ENCODE measurements at places on chromosomes 2 and 18.
A peak's percentile ranks its signal among the peaks of the same experiment; 100 is the strongest.

DNA sequence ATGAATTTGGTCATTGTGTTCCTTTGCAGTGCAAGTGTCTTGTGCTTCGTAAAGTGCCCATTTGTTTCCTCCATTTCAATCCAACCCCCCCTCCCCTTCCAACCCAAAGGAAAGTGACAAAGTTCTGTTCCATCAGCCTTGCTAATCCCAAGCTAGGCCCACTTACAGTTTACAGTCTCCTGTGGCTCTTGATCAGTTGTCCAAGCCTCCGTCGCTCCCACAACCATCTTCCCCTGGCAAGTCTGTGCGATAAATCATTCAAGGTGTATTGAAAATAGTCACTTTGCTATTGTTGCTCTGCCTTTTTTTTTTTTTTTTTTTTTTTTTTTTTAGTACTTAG lies 6.5 kb downstream of the POU3F3 start:
- DNase-seq = no peak

GRCh38 chr2:203830304-203831055 lies 37.1 kb upstream of the CTLA4 start:
- DNase-seq = no peak

DNA sequence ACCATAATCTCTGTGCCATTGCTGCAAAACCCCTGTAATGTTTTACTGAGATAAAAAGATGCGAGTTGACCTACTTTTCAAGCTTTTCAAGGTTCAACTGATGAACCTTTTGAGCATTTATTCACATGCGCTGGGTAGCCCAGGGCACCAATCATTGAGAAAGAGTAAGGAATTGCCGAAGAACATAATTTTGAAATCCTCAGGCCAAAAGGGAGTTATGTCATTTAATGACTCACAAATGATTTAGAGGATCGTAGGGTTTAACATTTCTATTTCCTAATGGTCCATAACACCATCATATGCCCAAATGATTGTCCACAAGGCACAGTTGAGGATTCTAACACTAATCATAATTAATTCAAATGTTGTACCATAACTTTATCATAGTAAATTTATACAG lies 20.2 kb upstream of the DLX1 start:
- DNase-seq = no peak

- DNase-seq = no peak
These were observed 950.3 kb downstream of the SOCS6 start for GRCh38 chr18:71238974-71239624.

- no peak for DNase-seq
These were observed 112.1 kb upstream of the ATP8B1 start for GRCh38 chr18:57915248-57915647.

DNA sequence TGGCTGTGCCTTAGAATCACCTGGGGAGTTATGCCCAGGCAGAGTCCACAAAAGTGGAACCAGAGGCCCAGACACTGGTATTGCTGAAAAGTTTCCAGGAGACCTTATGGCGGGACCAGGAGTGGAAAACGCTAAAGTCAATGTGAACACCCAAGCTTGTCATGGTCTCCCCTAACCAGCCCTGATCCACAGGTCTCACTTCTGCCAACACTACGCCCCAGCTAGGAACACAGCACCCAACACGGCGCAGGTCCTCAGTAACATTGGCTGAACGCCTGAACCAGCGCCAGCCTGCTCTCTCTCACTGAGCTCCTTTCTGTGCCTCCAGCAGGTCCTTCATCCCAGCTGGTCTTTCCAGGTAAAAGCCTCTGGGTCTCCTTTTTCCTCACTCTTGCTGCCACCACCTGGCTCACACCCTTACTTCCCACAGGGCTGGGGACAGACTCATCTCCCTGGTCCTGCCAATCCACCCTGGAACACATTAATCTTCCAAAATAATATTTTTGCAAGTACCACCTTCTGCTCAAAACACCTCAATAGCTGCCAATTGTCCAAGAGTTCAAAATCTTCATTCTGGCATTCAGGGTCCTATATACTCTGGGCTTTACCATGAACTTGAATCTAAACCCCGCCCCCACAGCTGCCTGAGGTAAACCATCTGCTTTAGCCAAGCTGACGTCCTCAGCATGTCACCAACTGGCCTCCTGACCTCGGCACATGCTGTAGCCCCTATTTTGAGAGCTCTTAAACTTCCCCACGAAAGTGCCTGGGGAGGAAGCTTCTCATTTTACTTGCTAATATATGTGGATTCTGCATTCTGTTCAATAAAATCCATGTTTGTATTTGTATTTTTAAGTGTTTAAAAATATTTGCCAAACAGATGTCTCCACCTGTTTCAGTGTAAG lies 34.6 kb downstream of the ADCY3 start:
- no peak for DNase-seq

DNA sequence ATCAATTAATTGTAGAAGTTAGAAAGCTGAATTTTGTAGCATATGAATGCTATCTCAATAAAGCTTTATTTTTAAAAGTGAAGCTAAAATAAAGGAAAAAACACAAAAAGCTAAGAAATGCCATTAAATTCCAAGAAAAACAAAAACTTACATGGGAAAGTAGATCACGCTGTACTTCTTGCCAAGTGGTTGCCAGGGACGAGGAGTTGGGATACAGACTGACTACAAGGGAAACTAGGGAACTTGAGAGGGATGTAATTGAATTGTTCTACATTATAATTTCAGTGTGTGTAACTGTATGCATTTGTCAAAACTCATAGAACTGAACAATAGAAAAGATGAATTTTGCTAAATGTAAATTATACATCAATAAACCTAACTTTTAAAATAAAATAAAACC lies 108.1 kb downstream of the DYM start:
- no peak for DNase-seq

DNA sequence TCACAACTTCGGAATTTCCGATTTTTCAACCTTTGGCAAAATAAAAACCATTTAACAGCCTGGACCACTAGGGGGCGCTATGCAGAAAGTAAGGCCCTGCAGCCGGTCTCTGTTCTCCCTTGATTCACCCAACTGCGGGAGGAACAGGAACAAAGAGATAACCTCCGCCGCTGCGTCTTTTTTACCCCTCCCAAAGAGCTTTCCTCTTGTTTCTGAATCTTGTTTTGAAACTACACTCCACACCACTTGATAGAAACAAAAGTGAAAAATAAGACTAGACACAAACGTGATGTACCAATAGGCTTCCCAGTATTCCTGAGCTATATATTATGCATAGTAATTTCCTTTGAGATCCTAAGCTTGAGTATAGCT lies 231.2 kb downstream of the MYO3B start:
- peak; percentile 21 for DNase-seq

DNA sequence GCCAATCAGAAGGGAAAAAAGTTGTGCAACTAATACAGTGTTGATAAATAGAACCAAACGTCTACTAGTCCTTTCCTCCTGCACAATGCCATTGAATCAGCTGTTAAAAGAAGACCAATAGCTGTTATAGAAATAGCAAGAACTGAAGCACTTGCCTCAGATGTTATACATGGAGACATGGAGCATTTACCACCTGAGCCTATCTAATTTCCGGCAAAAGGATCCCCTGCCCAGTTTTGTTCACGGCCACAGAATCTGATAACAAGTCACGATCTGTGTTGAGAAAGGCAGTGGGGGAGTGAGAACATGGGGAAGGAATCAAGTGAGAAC lies 285.4 kb downstream of the ZEB2 start:
- DNase-seq = no peak

GRCh38 chr18:33751613-33752221 lies 173.7 kb downstream of the ASXL3 start:
- no peak for DNase-seq

DNA sequence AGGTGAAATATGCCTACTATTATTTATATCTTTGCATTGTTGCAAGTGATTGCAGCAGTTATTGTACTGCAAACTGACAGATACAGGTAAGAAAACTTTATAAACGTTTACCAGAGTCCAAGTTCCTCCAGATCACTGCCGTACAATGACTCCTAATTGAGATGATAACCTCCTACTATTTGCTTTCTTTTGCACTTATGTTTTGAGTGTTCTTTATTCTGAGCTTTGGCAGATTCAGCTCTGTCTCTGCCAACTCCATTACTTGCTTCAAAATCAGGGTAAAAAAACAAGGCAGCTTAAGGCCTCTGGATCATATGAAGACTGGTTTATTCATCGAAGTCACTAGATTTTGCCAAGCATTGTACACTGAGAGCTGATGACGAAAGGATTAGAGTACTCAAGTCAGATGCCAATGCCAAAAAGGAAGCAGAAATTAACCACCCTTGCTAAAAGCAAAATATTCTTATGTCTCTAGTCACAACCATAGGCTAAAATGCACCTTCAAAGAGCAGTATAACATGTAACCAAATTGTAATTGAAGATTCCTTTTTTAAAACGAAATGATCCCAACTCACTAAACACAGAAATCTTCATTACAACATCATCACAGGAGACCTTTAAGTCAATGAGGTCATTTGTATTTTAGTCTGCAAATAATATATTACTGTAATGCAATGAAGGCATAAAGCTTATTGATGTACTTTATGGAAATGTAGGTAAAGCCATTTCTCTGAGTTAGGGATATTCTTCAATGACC lies 10.5 kb upstream of the IKZF2 start:
- no peak for DNase-seq

- no peak for DNase-seq
These were observed 47.9 kb downstream of the BIRC6 start for GRCh38 chr2:32404691-32405090.

DNA sequence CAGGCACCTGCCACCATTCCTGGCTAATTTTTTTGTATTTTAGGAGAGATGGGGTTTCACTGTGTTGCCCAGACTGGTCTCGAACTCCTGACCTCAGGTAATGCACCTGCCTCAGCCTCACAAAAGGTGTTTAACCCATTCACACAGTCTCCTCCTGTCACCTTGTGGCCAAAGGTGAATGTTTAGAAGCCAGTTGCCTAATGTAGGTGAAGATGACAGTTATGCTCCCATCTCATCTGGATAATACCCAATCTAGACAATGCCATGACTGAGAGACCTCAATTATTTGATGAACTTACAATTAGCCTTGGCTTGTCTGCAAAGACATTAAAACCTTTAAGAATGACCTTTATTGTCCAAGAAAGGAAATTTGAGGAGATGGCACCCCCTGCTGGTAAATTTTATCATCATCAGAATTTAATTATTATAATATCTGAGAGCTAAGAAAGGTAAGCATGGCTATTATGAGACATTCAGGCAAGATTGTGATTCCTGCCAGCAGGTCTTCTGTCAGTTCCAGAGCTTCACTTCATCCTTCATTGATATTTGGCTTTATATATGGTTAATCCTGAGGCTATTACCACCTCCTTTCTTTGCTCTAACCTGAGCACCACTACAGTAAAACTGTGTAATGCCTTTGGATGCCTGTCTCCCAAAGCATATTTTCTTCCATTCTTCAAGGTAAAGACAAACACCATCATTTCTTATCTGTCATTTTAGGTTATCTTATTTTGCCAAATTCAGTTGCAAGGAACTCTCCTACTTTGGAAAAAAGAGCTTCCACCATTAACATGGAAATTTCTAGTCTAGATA lies 117.6 kb downstream of the FAM124B start:
- no peak for DNase-seq

- DNase-seq = no peak
These were observed 23.5 kb downstream of the ITSN2 start for GRCh38 chr2:24336811-24337210.

GRCh38 chr2:180694445-180695421 lies 285.7 kb upstream of the UBE2E3 start:
- DNase-seq = no peak

GRCh38 chr18:7307526-7307925 lies 76.6 kb downstream of the LRRC30 start:
- DNase-seq = no peak

GRCh38 chr2:128324008-128324896 lies 5.6 kb upstream of the HS6ST1 start:
- DNase-seq = no peak

GRCh38 chr2:217928324-217929181 lies 74.2 kb downstream of the TNS1 start:
- DNase-seq = no peak

- DNase-seq = no peak
These were observed 3.0 kb downstream of the SAP130 start for GRCh38 chr2:128024816-128025215.

DNA sequence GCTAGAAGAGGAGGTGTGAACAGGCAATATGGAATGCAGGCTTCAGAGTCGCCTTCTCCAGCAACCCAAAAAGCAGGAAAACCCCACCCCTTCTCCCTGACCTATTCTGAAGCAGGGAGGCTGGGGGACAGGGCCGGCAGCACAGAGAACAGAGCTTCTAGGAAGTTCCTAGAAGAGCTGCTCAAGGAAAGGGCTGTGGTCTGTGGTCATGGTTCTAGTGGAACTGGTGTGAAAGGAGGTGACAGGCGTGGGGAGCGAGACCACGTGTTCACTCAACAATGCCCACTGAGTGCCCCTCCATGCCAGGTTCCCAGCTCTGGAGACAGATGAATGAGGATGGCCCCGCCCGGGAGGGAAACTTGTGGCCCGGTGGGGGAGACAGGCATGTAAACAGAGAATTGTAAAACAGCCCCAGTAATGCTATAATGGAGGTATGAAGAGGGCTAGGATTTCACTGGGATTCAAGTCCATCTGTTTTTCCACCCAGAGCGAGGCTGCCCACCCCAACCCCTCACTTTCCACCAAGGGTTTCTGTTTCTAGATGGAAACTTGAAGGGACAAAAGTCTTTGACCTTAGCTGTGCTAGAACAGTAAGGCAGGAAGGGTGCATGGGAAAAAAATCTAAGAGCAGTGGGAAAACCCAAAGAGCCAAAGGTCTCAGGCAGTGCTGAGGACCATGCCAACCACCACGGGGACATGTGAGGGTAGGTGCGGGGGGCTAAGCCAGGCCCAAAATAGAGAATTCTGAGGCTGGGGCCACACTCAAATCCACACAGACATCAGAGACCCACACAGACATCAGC lies 71.8 kb downstream of the TNS1 start:
- DNase-seq = no peak

DNA sequence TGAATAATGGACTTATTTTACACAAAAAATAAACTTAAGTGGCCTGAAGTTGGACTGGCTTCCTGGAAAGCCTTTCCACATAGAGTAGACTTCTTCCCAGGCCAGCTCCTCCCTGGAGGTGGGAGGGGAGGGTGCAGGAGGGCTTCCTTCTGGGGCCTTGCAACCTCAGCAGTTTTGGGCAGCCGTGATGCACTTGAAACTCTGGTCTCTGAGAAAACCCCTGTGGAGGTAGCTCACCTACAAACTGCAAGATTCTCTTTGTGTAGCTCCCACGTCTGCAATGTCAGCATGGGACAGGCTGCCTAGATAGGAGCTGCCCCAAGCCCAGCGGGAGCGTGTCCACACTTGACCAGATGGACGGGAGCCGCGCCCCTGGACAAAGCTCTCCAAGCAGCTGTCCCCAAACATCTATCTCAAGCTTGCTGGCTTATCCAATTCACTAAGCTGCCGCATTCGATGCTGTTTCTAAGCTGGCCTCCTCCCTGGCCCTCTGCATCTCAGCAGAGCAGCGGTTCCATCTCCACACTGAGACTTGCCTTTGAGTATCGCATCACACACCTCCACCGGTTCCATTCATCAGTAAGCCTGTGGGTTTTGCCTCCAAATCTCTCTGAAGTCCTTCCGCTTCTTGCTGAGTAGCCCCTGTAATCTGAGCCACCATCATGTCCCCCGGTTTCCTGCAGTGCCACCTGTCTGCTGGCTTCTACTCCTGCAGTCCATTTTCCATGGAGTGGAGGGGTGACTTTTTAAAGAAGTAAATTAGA lies 1.6 kb upstream of the LPIN1 start:
- no peak for DNase-seq

Data from amygdala (tissue), 56 donors.